ENCODE measurements at places on chromosomes 6 and 20.

DNA sequence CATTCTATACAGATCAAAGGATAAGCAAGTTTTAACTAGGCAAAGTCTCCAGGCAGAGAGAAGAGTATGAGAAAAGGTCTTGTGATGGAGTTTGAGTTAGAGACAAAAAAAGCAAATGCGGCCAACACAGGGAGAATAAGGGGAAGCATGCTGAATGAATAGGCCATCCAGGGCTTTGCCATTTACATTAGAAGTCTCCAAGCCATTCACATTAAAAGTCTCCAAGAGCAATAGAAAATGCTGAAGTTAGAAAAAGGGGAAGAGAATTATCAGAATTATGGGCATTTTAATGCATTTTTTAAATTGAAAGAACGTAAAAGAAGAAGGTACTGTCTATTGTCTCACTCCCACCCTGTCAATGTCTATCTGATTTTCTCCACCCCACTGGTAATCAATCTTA lies 49.4 kb downstream of the PDSS2 start:
- DNase-seq, result no peak

DNA sequence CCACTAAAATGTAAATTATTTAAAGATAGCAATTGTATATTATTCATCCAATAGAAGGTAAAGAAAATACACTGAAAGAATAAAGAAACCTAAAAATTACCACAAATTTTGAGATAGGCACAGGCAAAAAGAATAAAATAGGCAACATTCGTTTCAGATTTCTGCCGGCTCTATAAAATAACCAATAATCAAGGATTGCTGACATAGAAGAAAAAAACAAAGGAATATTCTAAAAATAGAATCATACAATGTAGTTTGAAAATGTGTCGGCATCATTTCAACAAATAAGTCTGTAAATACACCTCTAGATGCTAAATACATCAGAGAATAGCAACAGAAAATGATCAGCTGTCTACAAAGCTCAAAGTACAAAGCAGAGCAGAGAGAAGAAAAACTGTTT lies 973.3 kb downstream of the EPHA7 start:
- DNase-seq, result no peak

GRCh38 chr6:157025437-157025836 lies 248.3 kb downstream of the ARID1B start:
- DNase-seq, result no peak

- DNase-seq, result peak; percentile 38
These were observed at the start of gene ITPA for GRCh38 chr20:3209257-3209945. Gene ITPA, plus strand, starts transcription at chr20:3209498. Its CDS starts 54 bp downstream, at chr20:3209552.

GRCh38 chr6:149235130-149235561 lies 82.4 kb upstream of the TAB2 start:
- no peak for DNase-seq
